ENCODE measurements at places on chromosomes 6 and 20.

- peak; percentile 90 for DNase-seq
Measured at GRCh38 chr6:137794516-137795201, 72.4 kb upstream of the TNFAIP3 start.

GRCh38 chr6:119158057-119158848, 79.8 kb upstream of the FAM184A start:
- DNase-seq = no peak

- DNase-seq = no peak
Measured at GRCh38 chr6:34288581-34288980, 39.8 kb upstream of the SMIM29 start.

DNA sequence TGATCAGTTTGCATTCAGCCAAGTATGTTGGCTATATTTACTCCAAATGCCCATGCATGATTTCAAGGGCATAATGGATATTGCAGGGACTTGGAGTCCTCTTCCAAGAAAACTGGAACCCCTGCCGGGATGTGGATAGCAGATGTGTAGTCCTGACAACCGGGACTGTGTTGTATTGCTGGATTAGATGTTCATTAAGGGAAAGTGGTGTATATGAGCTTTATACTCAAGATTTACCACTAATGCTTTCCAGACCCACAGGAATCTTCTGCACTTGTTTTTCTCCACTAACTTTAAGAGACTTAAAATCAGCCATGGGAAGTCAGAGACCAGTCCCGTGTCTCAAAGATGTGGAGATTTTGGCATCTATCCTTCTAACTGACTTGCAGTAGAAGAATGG, 770.9 kb downstream of the HDGFL1 start:
- DNase-seq = no peak

DNA sequence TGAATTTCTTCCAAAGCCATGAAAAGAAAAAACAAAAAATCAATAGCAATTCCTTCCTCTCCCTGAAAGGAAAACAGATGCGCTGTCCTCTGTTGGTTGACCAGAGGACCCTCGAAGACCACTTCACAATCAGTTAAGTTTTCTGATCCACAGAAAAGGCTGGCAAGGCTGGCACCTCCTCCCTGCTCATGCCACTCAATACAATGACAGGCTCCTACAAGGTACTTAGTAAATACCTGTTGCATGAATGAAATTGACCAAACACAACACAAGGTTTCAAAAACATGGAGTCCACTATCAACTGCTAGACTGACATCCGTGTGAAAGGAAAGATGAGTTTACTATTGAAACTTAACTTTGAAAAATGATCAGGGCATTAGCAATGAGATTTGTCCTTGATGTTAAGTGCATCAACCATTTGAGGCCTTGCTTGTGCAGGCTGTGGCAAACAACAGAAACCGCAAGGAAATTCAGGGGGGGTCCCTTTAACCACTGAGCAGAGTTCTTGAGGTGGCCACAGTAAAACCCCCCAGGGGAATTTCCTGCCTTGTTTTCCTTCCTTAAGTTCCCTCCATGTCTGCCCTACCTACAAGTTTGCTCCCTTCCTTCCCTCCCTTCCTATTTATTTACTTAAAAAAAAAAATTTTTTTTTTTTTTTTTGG, 27.9 kb upstream of the RTF2 start:
- no peak for DNase-seq

DNA sequence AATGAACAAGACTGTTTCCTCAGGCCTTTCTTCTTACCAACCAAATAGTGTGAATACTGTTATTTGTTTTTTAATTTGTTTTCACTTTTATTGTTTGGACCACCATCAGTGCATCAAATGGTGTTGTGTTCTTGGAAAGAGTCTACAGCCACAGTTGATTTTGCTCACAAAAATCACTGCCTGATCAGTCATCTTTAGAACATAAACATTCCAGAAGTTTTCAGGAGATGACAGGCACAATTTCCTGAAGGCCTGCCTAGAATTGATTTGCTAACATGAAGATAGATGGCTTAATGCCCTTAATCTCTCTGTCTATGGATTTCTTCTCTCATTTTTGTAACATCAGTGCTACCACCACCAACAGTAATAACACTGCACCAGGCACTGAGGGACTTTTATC, 13.5 kb downstream of the IL22RA2 start:
- no peak for DNase-seq

- DNase-seq = peak; percentile 77
Measured at GRCh38 chr20:59525500-59526241, 78.7 kb upstream of the PHACTR3 start.

- DNase-seq = peak; percentile 10
Measured at GRCh38 chr6:50791900-50792508, 26.7 kb upstream of the TFAP2B start.

DNA sequence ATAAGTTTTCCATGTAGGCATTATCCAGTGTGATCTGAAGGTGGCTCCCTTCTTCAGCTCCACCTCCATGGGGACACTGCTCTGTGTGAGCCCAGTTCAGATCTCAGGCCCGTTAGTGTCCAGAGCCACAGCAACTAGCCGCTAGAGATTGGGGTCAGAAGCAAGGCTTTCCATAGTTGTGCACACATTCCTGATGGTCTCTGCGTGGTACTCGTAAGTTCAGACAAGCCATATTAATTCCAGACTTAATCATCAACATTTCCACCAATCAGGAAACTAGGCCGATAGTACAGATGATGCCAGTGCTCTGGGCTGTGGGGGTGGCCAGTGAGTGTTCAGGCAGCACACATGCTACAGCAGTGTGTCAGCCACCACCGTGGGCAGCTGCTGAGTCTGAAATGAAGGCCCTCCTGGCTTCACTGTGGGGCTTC, 17.5 kb upstream of the SYNCRIP start:
- no peak for DNase-seq

- DNase-seq = peak; percentile 15
Measured at GRCh38 chr6:158698931-158699330, 49.1 kb downstream of the SYTL3 start.

GRCh38 chr20:53321596-53321995, 272.0 kb downstream of the ZNF217 start:
- peak; percentile 77 for DNase-seq

- no peak for DNase-seq
Measured at GRCh38 chr6:24997231-24997630, 61.5 kb upstream of the RIPOR2 start.

DNA sequence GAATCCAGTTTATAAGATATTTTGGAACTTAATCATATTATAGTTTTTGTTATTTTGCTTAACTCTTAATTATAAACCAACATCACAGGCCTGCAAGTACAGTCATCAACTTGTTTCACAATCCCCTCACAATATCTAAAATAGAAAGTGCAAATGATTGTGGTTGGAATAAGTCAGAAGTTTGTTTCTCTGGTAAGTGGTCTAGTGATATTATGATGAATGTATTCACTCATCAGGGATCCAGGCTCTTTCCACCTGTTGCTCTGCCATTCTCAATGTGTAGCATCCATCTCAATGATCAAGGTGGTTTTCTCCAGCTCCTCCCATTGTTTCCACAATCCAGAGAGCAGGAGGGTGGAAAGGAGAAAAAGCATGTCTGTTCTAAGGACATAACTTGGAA, 54.2 kb downstream of the OPN5 start:
- no peak for DNase-seq

DNA sequence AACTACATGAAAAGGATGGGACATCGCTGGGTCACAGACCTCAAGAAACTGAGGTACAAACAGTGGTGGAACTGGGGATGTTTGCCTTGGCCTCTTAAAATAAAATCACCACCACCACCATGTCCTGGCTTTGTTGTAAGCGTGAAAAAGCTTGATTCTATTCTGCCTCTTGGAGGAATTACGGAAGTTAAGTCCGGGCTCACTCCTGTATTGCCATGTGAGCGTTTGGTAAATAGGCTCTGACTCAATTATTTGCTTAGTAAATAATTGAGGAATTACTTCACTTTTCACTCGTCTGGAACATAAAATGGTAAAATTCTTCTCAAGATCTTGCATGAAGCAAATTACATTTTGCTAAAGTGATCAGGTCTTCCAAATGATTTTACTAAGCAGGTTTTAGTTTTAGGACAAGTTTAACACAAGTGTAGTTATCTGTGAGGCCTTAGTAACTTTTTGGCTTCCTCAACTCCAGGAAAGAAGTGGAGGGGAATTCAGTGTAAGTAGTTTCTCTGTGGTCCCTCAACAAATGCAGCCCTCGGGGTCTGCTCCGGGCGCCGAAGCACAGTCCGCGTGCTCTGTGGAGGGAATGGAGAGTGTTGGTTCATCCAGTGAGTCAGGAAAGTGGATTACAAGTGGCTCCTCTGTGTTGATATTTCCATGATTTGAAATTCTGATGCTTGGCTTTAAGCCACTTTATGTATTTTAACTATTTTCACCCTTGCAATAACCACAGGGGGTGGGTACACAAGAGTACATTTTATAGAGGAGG, 23.8 kb downstream of the IYD start:
- no peak for DNase-seq

- DNase-seq = no peak
Measured at GRCh38 chr20:33531047-33531877, 41.4 kb downstream of the CBFA2T2 start.

DNA sequence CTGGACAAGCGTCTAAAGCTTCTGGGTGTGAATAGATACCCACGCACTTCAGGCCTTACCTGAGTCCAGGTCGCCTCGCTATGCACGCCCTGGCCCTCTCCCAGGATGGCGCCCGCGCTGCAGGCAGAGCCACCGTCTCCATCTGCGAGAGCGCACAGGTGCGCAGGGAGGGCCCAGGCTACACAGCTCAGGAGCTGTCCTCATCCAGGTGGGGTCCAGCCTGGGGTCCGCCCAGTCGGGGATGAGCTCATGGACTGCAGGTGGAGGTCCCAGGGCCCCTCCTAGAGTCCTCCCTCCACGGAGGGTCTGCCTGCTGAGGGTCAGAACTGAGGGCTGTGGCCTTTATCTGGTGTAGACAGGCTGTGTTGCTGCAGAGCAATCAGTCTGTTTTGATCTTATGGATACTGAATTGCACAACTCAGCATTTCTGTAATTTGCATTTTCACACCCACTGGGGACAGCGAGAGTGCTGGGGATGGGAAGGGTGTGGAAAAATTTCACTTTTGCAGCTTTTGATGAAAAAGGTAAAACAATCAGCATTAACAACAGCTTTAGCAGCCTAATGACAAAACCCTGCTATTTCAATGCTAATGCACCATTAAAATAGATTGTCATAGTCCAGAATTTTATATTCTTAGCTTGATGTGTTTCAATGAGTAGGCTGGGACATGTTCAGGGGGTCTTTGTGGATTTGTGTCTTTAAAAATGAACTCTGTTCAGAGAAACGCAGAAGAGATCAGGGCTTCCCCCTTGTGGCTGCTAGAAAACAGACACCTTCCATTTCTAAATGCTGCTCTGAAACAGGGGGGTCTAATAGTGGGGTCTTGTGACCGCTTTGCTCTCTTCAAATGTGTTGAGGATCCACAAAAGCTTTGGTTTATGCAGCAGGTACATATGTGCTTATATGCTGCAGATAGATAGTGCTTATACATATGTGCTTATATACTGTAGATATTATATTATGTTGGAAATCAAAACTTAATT, 77.8 kb upstream of the PHACTR3 start:
- no peak for DNase-seq

DNA sequence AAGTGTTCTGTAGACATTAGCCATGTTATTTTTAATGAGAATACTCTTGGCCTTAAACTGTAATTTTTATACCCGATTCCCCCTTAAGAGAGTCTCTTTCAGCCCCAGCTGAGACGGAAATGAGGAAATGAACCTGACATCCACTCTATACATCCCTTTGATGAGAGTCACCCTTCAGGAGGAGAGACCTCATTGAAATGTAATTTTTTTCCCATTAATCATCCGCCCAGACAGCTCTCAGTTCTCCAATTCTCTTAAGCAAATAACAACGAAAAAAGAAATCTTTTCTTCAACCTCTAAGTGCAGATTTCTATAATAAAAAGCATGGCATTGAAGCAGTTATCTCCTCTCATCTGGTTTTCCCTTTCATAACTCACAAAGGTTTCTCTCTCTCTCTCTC, 243.8 kb upstream of the PMEPA1 start:
- DNase-seq = no peak

DNA sequence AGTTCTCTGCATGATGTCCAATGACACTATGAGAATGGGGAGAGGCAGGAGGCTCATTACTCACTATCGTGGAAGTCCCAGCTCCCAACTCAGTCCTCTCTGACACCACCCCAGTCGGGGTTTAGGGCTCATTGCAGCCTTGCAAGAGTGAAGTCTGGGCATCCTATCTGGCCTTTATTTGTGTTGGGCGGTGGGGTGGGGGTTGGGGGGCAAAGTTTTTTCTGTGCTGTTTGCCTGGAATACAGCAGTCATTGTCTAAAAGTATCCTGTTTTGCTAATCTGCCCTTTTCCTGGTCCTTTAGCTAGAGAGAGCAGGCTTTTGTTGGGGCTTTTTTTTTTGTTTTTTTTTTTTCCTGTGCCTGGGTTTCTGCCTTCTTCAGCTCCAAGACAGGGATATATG, 174.2 kb downstream of the MYLK4 start:
- DNase-seq = no peak

DNA sequence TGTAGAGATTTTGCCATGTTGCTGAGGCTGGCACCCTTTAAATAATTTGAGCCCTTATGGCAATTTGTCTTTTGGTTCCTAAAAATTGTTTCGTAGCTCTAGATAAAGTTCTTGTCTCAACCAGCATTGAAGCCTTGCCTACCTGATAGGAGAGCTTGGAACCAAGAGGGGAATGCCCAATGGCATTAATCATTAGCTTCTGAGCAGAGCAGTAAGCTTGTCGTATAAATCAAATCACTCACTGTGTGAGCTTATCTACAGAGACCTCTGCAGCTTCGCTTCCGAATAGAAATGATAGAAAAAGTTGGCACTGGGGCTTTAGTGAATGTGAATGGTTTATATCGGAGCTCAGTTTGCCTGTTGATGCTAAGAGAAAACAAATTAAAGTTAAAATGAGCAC, 10.7 kb downstream of the ANKRD6 start:
- no peak for DNase-seq

DNA sequence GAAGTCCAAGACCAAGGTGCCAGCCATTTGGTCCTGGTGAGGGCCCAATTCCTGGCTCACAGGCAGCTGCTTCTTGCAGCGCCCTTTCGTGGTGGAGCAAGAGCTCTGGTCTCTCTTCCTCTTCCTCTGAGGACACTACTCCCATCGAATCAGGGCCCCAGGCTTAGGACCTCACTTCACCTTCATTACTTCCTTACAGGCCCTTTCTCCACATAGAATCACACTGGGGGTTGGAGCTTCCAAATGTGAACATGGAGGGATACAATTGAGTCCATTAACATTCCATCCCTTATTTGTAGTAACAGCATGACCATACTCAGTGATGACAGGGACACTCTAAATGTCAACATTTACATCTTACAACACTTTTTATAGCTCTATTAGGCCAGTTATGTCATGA, 2.3 kb downstream of the RAMACL start:
- DNase-seq = no peak

DNA sequence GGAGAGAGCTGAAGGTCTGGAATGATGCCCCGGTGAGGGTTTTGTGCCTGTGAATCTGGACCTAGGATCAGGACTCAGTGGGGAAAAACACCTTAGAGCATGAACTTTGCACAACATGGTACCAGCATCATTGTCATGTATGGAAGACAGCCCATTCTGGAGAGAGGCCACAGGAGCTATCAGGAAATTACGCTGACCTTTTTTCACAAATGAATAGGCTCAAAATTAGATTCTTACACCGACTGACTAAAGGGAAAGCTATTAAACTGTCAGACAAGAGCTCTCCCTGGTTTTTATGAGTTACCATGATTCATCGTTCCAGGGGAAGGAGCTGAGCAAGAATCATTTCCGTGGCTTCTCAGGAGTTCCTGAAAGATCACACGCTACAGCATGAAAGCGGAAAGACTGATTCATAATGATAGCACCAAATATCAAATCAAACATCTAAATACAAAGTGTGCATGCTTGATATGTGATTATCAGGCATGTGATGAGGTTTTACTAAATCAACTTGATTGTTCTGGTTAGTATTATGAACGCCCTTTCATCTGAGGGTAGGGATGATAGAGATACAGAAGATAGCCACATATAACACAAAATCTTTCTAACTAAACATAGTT, 224.9 kb upstream of the SMLR1 start:
- peak; percentile 91 for DNase-seq

Data from trophoblast cell (in vitro differentiated cells and primary cell).